ENCODE measurements at places on chromosomes 7 and 10. TPM values are rescaled to one million over a fixed set of nuclear protein-coding genes. Genes with fewer than 3 reads are reported as not detected.
A peak's percentile ranks its signal among the peaks of the same experiment; 100 is the strongest.

- no peak for DNase-seq
- no peaks in the 10 kb centered on the region for H3K4me1 ChIP-seq
- H3K36me3 ChIP-seq, result no peaks in the 10 kb centered on the region
- H3K27me3 ChIP-seq, result no peaks in the 10 kb centered on the region
- H3K27ac ChIP-seq, result no peak overlapping the region
- no peak overlapping the region for H3K4me3 ChIP-seq
Measured at GRCh38 chr10:91313796-91314485, 93.5 kb downstream of the PCGF5 start.

DNA sequence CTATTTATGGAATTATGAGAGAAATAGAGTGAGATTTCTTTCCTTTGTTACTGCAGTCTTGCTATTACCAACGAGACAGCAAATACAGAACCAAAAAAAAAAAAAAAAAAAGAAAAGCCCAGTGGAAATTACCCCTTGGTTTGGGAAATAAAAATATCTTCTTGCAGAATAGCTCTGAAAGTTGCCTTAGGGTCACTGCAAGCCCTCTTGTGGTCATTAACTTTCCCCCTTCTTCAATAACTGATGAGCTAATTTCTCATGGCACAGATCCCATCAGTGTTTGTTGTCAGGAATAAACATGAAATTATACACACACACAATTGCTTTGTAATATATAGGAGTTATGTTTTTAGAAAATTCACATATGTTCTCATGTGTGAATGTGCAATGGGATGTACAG is 111.0 kb upstream of the FEZF1 start:
- peaks cover 2% of the 10 kb centered on the region for H3K4me1 ChIP-seq
- H3K4me3 ChIP-seq, result no peak overlapping the region
- H3K27me3 ChIP-seq, result no peaks in the 10 kb centered on the region
- DNase-seq, result no peak

- DNase-seq, result no peak
- no peak overlapping the region for H3K27ac ChIP-seq
- peaks cover 12% of the 10 kb centered on the region for H3K36me3 ChIP-seq
- no peaks in the 10 kb centered on the region for H3K27me3 ChIP-seq
- peaks cover 4% of the 10 kb centered on the region for H3K4me1 ChIP-seq
Measured at GRCh38 chr7:35697414-35698175, 2.7 kb upstream of the HERPUD2 start.

DNA sequence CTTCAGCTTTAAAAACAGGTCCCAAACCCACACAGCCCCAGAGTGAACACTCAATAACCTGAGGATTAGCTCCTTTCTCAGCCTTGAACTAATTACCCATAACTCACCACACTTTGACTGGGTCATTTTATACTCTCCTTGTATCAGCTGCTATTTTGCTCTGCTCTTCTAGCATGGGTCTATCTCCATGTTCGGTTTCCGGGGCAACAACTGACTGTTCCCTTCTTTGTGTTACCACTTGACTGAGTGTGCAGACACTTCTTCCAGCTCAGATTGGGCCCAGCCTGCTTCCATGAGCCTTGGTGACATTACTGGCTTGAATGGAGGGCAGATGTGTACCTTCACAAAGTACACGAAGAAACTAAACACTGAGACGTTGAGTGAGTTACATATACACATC is 31.5 kb upstream of the PRPS1L1 start:
- no peak overlapping the region for H3K27ac ChIP-seq
- 0 out of 2 replicates have a peak, but pooled peaks cover 4% of the 10 kb centered on the region for H3K4me1 ChIP-seq
- H3K36me3 ChIP-seq, result no peaks in the 10 kb centered on the region
- DNase-seq, result no peak
- no peaks in the 10 kb centered on the region for H3K27me3 ChIP-seq

DNA sequence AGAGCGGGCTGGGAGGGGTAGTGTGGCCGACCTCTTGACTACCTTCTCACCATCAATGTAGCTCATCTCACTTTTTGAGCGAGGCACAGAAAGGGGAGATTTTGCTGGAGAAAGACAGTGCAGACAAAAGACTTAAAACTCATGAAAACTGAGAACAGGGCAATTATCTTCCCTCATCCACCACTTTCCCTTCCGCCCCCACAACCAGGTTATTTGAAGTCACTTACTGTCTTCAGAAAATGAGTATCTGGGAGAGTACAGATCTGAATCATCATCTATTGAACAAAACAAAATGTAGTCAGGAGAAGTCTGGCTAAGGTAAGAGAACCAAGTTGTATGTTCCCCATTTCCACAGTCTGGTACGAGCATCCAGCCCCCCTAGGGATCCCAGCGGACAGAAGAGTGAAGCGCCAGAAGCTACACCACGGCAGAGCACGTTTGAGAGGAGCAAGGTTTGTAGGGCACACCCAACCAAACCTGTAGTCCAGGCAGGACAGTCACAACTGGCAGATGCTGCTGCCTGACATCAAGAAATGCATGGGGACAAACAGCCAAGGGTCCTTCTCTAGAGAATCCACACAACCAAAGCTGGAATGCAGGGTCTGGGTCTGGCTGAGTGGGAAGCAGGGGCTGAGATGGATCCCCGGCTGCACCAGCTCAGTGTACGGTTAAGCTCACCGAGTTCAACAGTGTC is 93.4 kb upstream of the PDLIM1 start:
- no peaks in the 10 kb centered on the region for H3K27me3 ChIP-seq
- 0 out of 2 replicates have a peak, but pooled peaks cover 2% of the 10 kb centered on the region for H3K4me1 ChIP-seq
- H3K27ac ChIP-seq, result no peak overlapping the region
- DNase-seq, result peak; percentile 20
- H3K4me3 ChIP-seq, result no peak overlapping the region

GRCh38 chr10:61902445-61903220 is 1.1 kb downstream of the ARID5B start:
- peak; percentile 50 for DNase-seq
- H3K4me3 ChIP-seq, result peak overlapping the region; percentile 88
- no peaks in the 10 kb centered on the region for H3K4me1 ChIP-seq
- H3K36me3 ChIP-seq, result no peaks in the 10 kb centered on the region

- no peaks in the 10 kb centered on the region for H3K36me3 ChIP-seq
- no peak for DNase-seq
- H3K4me3 ChIP-seq, result no peak overlapping the region
- no peaks in the 10 kb centered on the region for H3K4me1 ChIP-seq
Measured at GRCh38 chr7:80309377-80309776, 174.7 kb downstream of the GNAI1 start.

DNA sequence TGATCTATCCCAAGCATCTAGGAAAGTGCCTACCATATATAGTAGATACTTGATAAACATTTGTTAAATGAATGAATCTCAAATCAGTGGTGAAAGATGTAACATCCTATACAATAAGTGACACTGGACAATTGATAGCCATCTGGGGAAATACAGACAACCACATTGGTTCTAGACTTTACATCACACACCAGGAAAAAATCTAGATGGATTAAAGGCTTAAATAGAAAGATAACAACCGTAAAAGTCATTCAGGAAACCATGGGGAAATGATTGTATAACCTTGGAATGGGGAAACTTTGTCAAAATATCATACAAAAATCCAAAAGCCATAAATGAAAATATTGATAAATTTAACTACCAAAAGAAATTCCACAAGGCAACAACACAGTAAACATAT is 7.0 kb upstream of the GARIN1A start:
- H3K27me3 ChIP-seq, result no peaks in the 10 kb centered on the region
- H3K4me1 ChIP-seq, result no peaks in the 10 kb centered on the region
- no peak overlapping the region for H3K27ac ChIP-seq

GRCh38 chr10:26593896-26594295 is 103.6 kb upstream of the PDSS1 start:
- no peaks in the 10 kb centered on the region for H3K4me1 ChIP-seq
- DNase-seq, result peak; percentile 52
- H3K4me3 ChIP-seq, result no peak overlapping the region
- no peak overlapping the region for H3K27ac ChIP-seq
- no peaks in the 10 kb centered on the region for H3K27me3 ChIP-seq

GRCh38 chr7:2019461-2019710 is 213.4 kb downstream of the MAD1L1 start:
- no peak for DNase-seq
- no peaks in the 10 kb centered on the region for H3K4me1 ChIP-seq
- H3K4me3 ChIP-seq, result no peak overlapping the region
- no peak overlapping the region for H3K27ac ChIP-seq
- no peaks in the 10 kb centered on the region for H3K27me3 ChIP-seq

GRCh38 chr7:141418066-141418465 is 133.1 kb upstream of the AGK start:
- no peaks in the 10 kb centered on the region for H3K36me3 ChIP-seq
- no peak for DNase-seq

DNA sequence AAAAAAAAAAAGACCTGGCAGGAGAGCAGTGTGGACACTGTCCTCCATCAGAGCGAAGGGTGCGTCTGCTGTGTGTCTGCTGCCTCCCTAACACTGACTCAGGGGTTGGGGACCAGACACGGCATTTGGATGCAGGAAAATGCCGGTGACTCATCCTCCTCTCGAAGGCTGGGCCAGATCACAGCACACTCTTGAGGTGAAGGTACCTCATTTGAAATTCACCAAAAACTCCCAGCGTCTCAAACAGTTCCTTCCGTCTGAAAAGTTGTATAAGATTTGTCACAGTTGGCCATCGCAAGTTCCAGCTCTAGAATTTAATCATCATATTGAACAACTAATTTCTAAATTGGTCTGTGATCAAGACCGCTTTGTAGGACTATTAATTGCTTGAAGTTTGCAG is 118.1 kb upstream of the LYZL2 start:
- no peaks in the 10 kb centered on the region for H3K4me1 ChIP-seq
- no peaks in the 10 kb centered on the region for H3K27me3 ChIP-seq
- no peak overlapping the region for H3K27ac ChIP-seq
- no peaks in the 10 kb centered on the region for H3K36me3 ChIP-seq
- no peak for DNase-seq

UPK3BL2 gene
- total RNA-seq, result 4.6 TPM

TRIM50 gene
- not detected for total RNA-seq

MEOX2 gene
- not detected for total RNA-seq

MRLN gene
- total RNA-seq, result not detected

RTKN2 gene
- total RNA-seq, result 14.5 TPM
